Suppressor macrophage treated with lipopolysaccharide for 4 hours (primary cell): ENCODE measurements at places on chromosomes 6 and 20.
A peak's percentile ranks its signal among the peaks of the same experiment; 100 is the strongest.

GRCh38 chr6:143107911-143108761 lies 47.4 kb downstream of the AIG1 start:
- no peak for DNase-seq

DNA sequence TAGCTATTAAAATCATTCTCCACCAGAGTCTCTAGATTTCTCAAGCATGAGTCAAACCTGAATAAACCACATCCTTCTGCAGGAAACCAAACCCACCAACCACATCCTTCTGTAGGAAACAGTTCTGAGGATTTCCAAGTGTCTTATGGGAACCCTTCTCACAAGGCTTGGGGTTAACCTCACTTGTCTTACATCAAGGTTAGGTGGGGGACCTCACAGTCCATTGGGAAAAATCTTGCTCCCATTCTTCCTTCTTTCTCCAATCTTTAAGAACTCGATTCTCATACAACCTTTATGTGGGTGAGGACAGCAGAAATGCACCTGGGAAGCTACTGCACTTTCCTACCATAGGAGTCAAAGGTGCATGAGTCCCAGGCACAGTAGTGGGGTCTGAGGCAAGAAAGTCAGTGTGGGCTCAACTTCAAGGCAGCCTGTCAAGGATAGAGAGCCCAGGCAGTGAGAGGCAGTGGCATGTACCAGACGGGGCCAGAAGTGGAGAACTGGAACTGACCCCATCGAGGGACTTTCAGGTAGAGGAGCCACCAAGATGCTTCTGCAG lies 114.5 kb downstream of the SLC22A3 start:
- DNase-seq, result peak; percentile 67

- DNase-seq, result no peak
These were observed 70.4 kb downstream of the BACH2 start for GRCh38 chr6:90226257-90226656.

DNA sequence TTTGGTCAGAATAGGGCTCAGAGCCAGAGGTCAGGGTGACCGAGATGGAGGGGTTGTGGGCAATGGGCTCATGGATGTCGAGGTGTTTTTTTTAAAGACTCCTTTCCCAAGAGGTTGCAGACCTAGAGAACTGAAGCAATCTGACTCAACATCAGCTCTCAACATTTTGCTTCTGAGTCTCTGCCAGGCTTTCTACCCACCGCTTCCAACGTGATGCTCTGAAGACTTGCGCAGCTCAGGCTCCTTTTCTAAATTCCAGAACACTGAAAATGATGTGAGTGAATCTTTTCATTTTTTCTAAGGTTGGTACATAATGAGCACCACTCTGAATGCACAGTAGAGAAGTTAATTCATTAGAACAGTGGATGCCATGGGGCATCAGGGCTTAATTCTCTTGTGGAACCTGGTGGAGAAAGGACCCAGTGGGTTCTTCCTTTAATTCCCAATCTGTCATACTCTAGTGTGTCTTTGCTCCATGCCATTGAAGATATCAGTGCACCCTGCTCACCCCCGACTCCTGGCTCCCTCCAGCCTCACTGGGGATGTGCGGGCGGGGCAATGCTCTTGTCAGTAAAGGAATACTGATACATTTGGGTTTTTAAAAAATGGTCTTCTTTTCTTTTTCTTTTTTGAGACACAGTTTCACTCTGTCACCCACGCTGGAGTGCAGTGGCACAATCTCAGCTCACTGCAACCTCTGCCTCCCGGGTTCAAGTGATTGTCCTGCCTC lies 17.0 kb upstream of the KIF13A start:
- DNase-seq, result no peak

DNA sequence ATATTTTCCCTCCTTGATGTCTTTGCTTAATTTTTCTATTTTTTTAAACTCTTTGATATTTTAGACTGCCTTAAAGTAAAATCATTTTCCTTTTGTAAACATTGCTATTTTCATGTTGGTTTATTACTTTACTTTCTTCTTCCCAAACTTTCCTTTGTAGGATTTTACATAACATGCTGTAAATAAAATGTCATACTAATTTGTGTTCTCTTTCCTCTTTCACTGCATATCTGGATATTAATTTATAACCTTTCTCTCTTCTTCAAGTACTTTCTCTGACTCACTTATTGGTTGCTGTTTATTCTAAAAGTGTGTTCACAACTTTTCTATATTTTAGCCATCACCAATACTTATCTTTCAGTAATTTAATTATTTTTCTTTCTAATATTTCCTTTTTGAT lies 9.3 kb upstream of the POM121L2 start:
- DNase-seq, result no peak

DNA sequence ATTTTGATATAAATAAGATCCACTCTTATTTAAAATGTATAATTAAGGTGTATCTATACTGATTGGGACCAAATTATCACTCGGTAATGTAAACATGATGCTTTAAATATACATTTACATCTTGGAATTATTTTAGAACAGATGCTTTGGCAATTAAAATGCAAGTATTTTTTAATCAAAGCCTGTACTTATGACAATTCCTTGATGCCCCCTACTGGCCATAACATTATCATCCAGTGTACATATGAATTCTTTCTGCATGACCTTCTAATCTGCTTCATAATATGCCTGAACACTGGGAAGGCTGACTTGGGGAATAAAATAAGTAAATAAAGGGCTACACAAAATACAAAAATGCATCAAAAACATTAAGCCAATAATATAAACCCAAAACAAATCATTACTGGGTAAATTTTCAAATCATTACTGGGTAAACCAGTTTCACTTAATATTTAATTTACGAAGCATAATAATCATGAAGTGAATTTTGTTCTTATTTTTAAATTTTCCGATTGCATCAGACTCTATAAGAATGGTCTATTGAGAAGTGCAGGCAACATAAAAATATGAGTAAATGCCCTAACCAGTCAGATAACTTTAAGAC lies 65.1 kb downstream of the CGA start:
- DNase-seq, result peak; percentile 40

- peak; percentile 36 for DNase-seq
These were observed 25.7 kb downstream of the EZR start for GRCh38 chr6:158793432-158793831.

DNA sequence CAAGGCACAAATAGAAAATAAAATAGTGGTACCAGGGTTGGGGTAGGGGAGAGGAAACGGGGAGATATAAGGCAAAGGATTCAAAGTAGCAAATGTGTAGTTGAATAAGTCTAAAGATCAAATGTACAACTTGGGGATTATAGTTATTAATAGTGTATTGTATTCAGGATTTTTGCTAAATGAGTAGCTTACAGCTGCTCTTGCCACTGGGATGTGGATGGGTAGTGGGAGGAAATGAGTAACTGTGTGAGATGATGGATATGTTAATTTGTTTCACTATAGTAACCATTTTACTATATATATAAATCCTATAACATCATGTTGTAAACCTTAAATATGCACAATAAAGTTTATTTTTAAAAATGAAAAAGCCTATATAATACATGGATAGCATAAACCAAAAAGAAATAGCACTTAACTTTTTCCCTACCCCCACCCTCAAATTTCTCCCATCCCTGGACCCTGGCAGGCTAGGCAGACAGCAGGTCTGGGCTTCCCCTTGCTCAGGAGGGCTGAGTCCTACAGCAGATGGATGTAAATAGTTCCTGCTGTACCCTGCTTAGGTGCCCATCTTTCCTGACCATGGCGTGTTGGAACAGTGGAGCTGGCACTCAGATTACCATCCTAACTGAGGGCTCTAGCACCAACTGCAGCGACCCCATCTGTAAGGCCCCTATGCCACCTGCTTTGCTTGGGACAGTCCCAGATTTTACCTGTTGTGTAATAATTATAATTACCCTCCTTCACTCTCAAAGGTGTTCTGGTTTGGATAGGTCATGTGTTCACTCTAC lies 28.6 kb upstream of the PBOV1 start:
- no peak for DNase-seq

DNA sequence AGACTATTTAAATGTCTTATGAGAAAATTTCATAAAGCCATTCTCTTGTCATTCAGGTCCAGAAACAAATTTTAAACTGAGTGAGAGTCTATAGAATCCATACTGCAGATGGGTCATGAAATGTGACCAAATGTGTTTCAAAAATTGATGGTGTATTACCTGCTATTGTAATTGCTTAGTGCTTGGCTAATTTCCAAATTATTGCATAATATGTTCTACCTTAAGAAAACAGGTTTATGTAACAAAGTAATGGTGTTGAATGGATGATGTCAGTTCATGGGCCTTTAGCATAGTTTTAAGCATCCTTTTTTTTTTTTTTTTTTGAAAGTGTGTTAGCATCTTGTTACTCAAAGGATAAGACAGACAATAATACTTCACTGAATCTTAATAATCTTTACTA lies 5.0 kb downstream of the MARCKS start:
- DNase-seq, result peak; percentile 17

- peak; percentile 25 for DNase-seq
These were observed 10.4 kb upstream of the SNPH start for GRCh38 chr20:1255675-1256074.

DNA sequence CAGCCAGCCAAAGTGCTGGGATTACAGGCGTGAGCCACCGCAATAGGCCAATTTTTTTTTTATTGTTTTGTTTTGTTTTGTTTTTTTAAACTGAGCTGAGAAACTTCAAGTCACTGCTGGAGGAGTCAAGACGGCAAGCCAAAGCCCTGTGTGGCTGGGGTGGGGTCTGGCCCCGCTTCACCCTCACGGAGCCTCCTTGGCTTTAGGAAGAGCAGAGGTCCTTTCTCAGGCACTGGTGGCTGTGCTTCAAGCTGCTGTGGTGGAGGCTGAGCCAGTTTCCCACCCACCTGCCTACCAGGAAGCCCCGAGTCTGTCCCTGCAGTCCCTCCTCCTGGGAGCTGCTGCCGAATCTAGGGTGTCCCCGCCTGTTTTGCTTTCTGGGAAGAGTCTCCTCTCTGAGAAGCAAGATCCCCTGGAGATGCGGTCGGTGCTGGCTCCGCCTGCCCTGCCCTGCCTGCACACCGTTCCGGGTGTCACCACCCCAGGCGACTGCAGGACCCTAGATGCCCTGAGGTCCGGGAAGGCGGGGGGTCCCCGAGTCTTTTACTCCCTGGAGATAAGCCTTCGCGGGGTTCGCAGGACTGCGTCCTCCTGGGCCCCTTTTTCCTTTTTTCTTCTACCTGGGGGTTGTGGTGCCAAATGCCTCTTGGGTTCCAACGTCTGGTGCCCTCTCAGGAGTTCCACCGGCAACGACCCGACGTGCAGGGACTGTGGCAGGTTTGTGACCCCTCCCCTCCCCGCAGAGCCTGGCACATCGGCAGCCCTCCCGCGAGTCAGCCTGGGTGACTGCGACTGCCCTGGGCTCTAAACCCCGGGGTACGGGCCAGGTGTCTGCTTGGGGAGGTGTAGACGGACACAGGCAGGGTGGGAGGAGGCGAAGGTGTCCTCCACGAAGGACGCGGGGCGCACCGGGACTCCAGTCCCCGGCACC lies 100.7 kb downstream of the TAF4 start:
- no peak for DNase-seq

GRCh38 chr6:42045538-42046460 lies 4.5 kb upstream of the TAF8 start:
- DNase-seq, result peak; percentile 72
